ENCODE measurements at places on chromosomes 13 and 19.

DNA sequence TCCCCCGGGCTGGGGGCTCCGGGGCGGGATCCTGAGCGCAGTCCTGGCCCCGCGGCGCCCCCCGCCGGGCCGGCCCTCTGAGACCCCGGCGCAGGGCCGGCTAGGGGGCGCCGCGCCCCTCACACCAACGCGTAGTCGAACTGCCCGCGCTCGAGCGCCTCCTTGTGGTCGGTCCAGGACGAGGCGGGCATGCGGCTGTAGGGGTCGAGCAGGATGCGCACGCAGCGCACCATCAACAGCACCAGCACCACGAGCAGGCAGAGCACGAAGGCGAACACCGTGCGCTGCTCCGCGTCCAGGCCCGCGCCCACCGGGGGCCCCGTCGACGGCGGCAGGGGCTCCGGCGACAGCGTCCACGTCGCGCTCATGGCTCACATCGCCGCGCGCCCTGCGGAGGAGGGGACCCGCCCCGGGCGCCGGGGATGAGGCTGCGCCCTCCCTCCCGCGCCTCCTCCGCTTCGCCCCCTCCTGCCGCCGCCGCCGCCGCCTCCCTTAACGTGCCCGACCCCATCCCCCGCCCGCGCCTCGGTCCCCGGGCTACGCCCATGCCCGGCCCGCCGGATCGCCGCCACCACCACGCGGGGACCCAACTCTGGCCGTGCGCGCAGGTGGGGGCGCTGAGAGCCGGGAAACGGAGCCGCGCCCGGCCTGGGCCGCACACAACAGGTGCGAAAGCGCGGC, 624 bp downstream of the CTXN1 start:
- peak overlapping the region; percentile 67 for H3K4me3 ChIP-seq
- no peaks in the 10 kb centered on the region for H3K27me3 ChIP-seq

- no peak overlapping the region for H3K4me3 ChIP-seq
- H3K4me1 ChIP-seq = peaks cover 15% of the 10 kb centered on the region
- DNase-seq = no peak
- H3K27ac ChIP-seq = peak overlapping the region; percentile 21
- H3K27me3 ChIP-seq = no peaks in the 10 kb centered on the region
Observed at GRCh38 chr13:99311748-99312492, 4.7 kb upstream of the GPR183 start.

GRCh38 chr13:100506154-100506553, 82.4 kb downstream of the GGACT start:
- no peaks in the 10 kb centered on the region for H3K27me3 ChIP-seq
- H3K36me3 ChIP-seq = no peaks in the 10 kb centered on the region
- no peak overlapping the region for H3K27ac ChIP-seq
- no peak for DNase-seq

- no peaks in the 10 kb centered on the region for H3K36me3 ChIP-seq
- H3K4me1 ChIP-seq = no peaks in the 10 kb centered on the region
- no peak for DNase-seq
- H3K4me3 ChIP-seq = no peak overlapping the region
- H3K27me3 ChIP-seq = no peaks in the 10 kb centered on the region
- no peak overlapping the region for H3K27ac ChIP-seq
Observed at GRCh38 chr13:85408415-85408814, 390.8 kb downstream of the SLITRK6 start.

DNA sequence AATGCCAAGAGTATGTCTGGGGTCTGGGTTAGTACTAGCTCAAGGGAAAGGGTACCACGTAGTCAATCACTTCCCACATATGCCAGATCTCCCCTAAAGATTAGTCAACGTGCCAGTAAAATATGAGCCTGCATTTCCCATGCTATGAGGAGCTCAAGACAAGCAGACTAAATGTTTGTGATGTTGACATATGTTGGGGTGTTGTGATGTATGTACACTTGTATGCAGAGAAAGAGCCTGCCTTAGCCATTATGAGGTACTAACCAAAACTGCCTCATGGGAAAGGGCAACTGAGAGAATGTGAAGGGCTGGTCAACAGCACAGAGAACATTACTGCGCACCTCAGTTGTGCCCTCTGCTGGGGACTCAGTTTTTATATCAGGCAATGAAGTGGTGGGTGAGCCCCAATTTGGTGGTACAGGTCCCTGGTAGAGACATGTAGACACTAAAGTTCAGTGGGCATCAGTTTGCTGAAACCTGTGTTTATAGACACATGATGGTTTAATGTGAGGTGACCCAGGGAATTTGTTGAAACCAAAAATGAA, 287.0 kb downstream of the DCT start:
- DNase-seq = no peak
- H3K4me1 ChIP-seq = no peaks in the 10 kb centered on the region
- H3K27ac ChIP-seq = no peak overlapping the region
- no peaks in the 10 kb centered on the region for H3K27me3 ChIP-seq
- no peaks in the 10 kb centered on the region for H3K36me3 ChIP-seq

DNA sequence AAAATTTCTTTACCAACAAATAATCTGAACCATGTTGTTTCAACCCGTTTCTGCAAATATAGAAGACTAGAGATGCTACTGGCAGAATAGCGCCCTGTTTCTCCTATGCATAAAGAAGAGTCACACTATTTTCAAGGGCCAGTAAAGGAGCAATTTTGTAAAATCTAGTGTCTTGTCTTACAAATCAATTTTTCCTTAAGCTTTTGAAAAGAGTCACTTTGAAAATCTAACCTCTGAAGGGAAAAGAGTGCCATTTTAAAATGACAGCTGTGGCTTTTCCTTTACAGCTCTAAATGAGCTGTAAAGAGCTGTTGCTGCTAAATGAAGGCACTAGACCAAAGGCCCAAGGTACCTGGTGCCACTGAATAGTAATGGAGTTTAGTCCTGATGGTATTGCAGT, 16.9 kb upstream of the GTF2F2 start:
- no peak for DNase-seq
- H3K36me3 ChIP-seq = no peaks in the 10 kb centered on the region
- no peak overlapping the region for H3K27ac ChIP-seq

- H3K27ac ChIP-seq = no peak overlapping the region
- H3K4me3 ChIP-seq = no peak overlapping the region
- peak; percentile 95 for DNase-seq
- H3K27me3 ChIP-seq = no peaks in the 10 kb centered on the region
- no peaks in the 10 kb centered on the region for H3K36me3 ChIP-seq
- H3K4me1 ChIP-seq = peaks cover 15% of the 10 kb centered on the region
Observed at GRCh38 chr19:17855280-17856152, 4.2 kb upstream of the RPL18A start.

DNA sequence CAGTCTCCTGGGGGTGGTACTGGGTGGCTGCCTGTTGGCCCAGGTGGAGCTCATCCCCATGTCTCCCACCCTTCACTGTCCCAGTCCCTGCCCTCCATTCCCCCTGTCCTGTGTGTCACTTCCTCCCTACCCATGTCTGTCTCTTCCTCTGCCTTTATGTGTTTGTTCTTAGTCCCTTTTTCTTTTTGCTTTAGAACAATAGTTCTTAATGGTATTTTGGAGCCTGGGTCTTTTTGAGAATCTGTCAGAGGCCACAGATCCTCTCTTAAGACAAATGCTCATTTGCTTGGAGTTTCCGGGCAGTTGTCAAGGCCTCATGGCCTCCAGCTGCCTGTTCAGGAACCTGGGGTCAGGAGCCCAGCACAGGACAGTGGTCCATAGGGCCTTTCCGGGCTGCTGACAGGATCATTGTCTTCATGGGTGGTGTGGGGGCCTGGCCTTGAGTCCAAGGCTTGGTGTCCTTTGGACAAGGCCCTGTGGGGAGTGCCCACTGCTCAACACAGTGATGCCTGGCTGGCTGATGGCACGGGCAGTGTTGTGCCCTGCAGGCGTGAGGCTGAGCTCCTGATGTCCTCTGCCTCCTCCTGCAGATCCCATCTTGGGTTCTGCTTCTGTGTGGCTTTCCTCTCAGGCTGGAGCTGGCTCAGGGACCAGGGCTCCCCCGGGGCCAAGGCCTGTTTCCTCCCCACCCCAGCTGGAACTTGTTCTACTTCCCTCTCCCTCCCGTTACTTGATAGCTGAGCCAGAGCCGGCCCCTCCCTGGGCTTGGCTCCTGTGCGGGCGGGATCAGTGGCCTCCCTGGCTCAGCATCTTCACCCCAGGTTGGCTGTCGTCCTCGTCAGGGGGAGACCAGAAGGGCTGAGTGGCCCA, 3.5 kb downstream of the EGLN2 start:
- peak overlapping the region; percentile 97 for H3K4me3 ChIP-seq
- H3K4me1 ChIP-seq = peaks cover 84% of the 10 kb centered on the region
- peaks cover 32% of the 10 kb centered on the region for H3K36me3 ChIP-seq

DNA sequence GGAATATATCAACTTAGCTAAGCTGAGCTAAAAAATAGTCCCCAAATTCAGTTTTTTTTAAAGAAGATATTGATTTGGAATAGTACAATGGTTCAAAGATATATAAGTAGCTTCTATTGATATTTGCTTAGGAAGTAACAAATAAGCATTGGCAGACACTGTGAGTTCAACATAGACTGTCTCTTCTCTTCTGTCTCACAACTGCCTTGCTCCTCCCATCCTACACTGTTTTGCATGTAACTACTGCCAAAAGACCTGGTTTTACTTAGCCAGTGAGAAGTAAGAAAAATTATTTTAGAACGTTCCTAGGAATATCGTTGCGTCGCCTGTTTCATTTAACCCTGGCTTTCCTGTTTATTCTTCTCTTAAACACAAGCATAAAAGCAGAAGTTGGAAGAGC, 859.0 kb upstream of the SPRY2 start:
- no peak overlapping the region for H3K4me3 ChIP-seq
- no peak overlapping the region for H3K27ac ChIP-seq
- no peaks in the 10 kb centered on the region for H3K36me3 ChIP-seq
- no peak for DNase-seq
- no peaks in the 10 kb centered on the region for H3K4me1 ChIP-seq
- no peaks in the 10 kb centered on the region for H3K27me3 ChIP-seq

DNA sequence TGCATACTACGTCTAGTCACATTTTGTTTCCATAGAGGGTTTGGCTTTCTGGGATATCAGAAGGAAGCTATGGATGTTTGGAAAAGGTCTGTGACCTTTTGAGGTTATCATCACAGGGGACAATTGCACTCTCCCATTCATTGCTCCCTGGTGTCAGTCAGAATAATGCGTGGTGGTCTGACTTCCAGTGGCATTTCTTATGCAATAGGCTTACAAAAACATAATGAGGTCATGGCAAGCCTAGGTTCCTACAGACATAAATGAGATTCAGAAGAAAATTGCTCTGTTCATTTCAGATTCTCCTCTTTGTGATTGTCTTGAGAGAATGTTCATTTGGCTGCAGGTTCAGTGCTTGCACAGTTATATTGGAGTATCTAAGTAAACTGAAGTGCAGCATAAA, 54.6 kb downstream of the ARHGAP35 start:
- H3K27me3 ChIP-seq = no peaks in the 10 kb centered on the region
- DNase-seq = no peak
- no peaks in the 10 kb centered on the region for H3K36me3 ChIP-seq
- no peak overlapping the region for H3K4me3 ChIP-seq

- no peak overlapping the region for H3K4me3 ChIP-seq
- H3K4me1 ChIP-seq = no peaks in the 10 kb centered on the region
- H3K27ac ChIP-seq = no peak overlapping the region
- H3K27me3 ChIP-seq = peaks cover 12% of the 10 kb centered on the region
- no peaks in the 10 kb centered on the region for H3K36me3 ChIP-seq
Observed at GRCh38 chr13:53201454-53202225, 173.0 kb downstream of the OLFM4 start.

DNA sequence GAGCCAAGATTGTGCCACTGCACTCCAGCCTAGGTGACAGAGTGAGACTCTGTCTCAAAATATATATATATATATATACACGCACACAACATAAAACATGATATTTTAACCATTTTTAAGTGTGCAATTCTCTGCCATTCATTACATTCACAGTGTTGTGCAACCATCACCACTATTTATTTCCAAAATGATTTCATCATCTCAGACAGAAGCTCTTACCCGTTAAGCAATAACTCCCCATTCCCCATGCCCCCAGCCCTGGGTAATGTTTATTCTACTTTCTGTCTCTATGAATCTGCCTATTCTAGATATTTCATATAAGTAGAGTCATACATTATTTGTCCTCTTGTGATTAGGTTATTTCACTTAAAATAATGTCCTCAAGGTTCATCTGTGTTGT, 20.3 kb downstream of the WDR88 start:
- no peaks in the 10 kb centered on the region for H3K4me1 ChIP-seq
- no peak overlapping the region for H3K4me3 ChIP-seq
- no peak overlapping the region for H3K27ac ChIP-seq
- H3K27me3 ChIP-seq = no peaks in the 10 kb centered on the region

GRCh38 chr19:51637362-51637978, 7.3 kb upstream of the SIGLEC5 start:
- no peak for DNase-seq
- no peak overlapping the region for H3K4me3 ChIP-seq
- no peaks in the 10 kb centered on the region for H3K27me3 ChIP-seq
- H3K4me1 ChIP-seq = no peaks in the 10 kb centered on the region

DNA sequence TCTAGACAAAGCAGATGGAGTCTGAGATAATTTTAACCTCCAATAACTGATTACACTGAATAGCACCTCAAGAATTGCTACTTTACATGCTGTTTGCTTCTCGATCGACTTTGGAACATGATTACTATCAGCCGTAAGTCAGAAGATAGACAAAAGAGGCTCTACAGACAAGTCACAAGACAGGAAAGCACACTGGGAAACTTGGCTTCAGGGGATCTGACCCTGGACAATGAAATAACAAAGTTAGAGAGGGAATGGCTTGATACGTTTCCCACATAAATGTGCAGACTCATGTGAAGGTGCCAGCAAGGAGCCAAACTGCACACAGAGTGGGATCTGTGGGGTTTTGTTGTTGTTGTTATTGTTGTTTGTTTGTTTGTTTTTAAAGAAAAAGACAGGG, 28.5 kb downstream of the DCLK1 start:
- H3K27me3 ChIP-seq = no peaks in the 10 kb centered on the region
- H3K4me3 ChIP-seq = no peak overlapping the region
- no peak overlapping the region for H3K27ac ChIP-seq
- DNase-seq = no peak

GRCh38 chr13:105984646-105985045, 550.8 kb downstream of the EFNB2 start:
- H3K4me3 ChIP-seq = no peak overlapping the region
- H3K4me1 ChIP-seq = no peaks in the 10 kb centered on the region
- H3K27ac ChIP-seq = no peak overlapping the region
- H3K27me3 ChIP-seq = no peaks in the 10 kb centered on the region
- H3K36me3 ChIP-seq = no peaks in the 10 kb centered on the region

- H3K36me3 ChIP-seq = no peaks in the 10 kb centered on the region
- no peak overlapping the region for H3K4me3 ChIP-seq
- no peak for DNase-seq
- H3K27me3 ChIP-seq = no peaks in the 10 kb centered on the region
- H3K27ac ChIP-seq = no peak overlapping the region
Observed at GRCh38 chr13:88887045-88887662, 1216.0 kb downstream of the SLITRK5 start.

GRCh38 chr13:26228096-26228495, 6.0 kb upstream of the RNF6 start:
- H3K4me3 ChIP-seq = no peak overlapping the region
- H3K27ac ChIP-seq = no peak overlapping the region
- DNase-seq = no peak
- H3K4me1 ChIP-seq = no peaks in the 10 kb centered on the region
- no peaks in the 10 kb centered on the region for H3K27me3 ChIP-seq

DNA sequence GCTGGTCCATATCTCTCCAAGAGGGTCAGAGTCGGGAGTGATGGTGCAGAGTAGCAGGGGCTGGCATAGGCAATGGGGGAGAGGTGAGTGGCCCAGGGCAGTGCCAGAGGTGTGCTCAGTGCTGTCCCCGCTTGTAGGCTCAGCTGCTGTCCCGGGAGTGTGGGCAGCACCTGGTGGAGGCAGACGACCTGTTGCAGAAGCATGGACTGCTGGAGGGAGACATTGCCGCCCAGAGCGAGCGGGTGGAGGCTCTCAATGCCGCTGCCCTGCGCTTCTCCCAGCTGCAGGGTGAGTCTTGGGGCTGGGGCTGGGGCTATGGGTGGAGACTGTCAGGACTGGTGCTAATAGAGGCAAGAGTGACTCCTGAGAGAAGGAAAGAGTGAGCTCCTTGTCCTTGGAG, 39.3 kb downstream of the SPTBN4 start:
- DNase-seq = no peak
- no peaks in the 10 kb centered on the region for H3K36me3 ChIP-seq
- H3K4me3 ChIP-seq = no peak overlapping the region
- no peak overlapping the region for H3K27ac ChIP-seq
